ENCODE measurements at places on chromosomes 13 and 19.

DNA sequence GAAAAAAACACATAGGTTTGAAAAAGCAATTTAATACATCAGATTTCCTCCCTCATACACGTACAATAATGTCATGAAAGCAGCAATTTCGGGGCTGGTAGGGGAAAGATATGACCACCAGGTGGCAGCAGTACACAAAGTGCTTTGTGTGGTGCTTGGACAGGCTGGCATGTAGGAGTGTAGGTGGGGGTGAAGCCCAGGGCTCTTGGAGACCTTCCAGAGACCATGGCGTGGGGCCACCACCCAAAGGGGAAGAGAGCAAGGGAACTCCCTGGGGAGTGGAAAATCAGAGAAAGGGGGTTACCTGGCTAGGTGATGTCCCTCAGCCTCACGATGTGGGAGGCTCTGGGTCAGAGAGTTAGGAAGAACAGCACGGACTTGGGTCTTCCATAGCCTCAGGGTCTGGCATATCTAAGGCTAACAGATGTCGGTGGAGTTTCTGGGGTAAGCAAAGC is 11.8 kb upstream of the CCNA1 start:
- peak; percentile 27 for DNase-seq

DNA sequence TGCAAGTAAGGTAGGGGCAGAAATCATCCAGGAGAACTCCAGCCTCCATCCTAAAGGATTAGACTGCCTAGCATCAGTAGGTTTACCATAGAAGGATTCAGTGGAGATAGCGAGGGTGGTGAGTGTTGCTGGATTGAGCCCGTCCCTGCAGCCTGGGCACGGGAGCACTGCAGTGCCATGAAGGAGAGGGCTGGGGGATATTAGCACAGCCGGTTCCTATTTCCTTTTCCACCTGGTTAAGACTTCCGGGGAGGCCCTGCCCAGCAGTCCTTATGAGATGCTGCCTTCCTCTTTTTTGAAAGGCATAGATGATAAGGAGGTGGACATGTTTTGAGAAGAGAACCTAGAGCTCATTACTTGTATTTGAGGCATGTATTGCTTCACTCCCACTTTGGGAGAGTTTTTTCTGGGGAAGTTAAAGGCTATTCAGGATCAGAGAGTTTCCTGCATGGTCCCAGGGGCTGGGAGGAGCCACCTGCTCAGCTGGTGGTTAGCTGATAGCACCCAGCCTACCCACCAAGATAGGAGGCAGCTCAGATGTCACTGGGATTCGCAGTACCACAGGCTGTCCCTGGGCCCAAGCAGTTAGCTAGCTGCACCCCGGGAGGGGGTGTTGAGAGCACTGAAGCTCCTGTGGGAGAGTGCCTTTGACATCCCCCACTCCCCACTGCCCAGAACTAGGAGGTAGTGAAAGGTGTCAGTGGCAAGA is 17.2 kb downstream of the ACTN4 start:
- no peak for DNase-seq

DNA sequence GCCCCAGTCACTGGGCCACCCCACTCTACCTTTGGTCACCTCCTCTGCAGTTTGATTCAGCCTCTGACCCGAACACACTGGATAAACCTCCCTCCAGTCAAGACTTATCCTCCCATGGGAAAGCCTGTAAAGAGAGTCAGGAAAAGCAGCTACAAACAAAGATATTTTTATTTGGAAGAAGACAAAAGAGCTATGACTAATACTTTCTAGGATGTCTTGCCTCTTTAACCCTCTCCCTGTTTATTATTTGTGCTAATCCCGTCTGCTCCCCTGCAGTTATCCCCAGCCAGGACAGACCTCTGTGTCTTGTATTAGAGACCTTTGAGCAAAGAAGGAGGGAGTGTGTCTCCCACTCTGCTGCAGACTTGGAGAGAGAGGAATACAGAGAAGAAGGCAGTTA is 178.3 kb downstream of the EFNB2 start:
- DNase-seq: no peak

DNA sequence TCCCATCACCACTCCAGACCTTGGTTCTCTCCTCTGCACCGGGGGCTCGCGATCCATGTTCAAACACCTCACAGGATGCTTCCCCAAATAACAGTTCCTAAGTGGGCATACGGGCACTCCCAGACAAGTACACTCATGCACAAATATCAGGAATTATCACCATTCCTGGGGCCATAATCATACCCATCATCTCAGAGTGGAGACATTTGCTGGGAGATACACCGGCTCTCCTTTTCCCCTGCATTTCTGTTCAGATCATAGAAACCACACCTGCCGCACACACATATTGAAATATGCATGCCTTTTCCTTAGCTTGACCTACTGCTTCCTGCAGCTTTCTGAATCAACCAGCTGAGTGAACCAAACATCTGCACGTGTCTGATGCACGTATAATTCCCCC is 33.9 kb upstream of the MBNL2 start:
- DNase-seq: no peak

DNA sequence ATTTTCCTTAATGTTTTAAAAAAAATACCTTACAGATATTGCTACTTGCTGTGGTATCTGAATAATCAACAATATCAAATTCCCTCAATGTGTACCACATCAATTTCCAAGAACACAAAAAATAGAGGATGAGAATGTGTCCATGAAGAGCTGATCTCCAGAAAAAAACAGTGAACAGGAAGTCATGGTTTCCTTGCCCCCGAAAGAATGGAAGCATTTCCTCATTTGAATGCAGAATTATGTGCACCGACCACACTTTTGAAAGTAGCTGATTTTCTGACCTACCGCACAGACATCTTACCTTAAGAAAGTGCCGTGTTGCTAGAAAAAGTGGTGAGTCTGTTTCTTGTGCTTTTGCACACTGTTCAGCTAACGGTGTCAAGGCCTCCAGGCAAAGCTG is 13.4 kb upstream of the EEF1AKMT1 start:
- DNase-seq: no peak

GRCh38 chr19:21765151-21765550 is 2.2 kb downstream of the ZNF100 start:
- no peak for DNase-seq

DNA sequence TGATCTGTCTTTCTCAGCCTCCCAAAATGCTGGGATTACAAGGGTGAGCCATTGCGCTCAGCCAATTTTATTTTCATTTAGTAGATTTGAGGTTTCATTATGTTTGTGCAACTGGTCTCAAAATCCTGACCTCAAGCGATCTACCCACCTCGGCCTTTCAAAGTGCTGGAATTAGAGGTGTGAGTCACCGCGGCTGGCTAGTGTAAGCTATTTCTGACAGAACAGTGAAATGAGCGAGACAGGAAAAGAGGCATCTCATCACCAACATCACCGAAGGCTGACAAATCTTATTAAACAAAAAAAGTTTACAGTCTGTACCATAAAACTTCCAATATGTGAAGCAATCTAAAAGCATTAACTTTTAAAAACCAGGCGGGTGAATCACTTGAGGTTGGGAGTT is 12.2 kb upstream of the ZNF888 start:
- no peak for DNase-seq

GRCh38 chr19:4707322-4707721 is 16.3 kb downstream of the DPP9 start:
- DNase-seq: no peak

GRCh38 chr19:38699027-38699346 is 45.3 kb downstream of the CAPN12 start:
- DNase-seq: no peak

DNA sequence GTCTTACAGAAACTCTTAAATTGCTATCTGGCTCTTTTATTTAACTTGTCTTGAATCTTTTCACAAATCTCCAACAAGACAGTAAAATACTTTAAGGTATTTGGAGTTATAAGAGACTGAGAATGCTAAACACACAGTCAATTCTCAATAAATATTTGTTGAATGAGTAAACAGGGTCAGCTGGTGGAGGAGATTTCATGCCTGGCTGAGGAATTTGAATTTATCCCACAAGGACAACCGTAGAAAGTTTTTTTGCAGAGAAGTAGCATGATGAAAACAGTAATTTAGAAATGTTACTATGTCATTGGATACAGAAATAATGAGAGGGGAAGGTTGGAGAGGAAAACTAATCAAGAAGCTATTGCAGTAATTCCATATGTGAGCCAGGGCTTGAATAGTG is 1223.7 kb downstream of the PCDH17 start:
- no peak for DNase-seq

DNA sequence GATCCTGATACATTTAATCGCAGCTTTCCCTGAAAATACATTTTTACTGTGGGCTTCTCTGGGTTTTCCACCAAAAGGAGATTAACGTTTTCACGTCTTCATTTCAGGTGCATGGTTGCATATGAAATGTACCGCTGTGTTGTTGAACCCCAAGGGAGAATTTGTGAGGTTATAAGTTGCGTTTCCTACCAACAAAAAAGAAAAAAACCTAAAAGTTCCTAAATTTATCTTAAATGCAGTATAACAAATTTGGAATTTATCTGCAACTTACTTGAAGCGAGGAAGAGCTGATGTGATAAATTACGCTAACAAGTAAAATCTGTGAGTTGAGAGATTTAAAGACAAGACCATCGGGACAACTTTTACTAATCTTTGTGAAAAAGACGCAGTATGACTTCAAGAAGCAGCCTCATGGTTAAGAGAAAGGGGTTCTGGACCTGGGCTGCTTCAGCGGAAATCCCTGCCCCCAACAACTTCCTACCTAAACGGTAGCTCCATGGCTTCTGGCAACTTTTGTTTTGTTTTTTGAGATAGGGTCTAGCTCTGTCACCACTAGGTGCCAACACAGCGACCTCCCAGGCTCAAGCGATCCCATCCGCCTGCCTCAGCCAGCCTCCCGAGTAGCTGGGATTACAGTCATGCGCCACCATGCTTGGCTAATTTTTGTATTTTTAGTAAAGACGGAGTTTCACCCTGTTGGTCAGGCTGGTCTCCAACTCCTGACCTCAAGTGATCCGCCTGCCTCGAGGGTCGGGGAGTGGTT is 958 bp upstream of the OBI1 start:
- peak; percentile 11 for DNase-seq

GRCh38 chr19:34067861-34068271 is 104.4 kb upstream of the LSM14A start:
- DNase-seq: no peak

Data from CD4-positive, alpha-beta T cell treated with Interleukin-6 at 100 ng/mL for 8 hours (primary cell).